ENCODE measurements at places on chromosomes 11 and 22. TPM values are rescaled to one million over a fixed set of nuclear protein-coding genes. Genes with fewer than 3 reads are reported as not detected.

Gene SULT4A1
- not detected for total RNA-seq

Gene PLXNB2
- total RNA-seq = 22.1 TPM

DNA sequence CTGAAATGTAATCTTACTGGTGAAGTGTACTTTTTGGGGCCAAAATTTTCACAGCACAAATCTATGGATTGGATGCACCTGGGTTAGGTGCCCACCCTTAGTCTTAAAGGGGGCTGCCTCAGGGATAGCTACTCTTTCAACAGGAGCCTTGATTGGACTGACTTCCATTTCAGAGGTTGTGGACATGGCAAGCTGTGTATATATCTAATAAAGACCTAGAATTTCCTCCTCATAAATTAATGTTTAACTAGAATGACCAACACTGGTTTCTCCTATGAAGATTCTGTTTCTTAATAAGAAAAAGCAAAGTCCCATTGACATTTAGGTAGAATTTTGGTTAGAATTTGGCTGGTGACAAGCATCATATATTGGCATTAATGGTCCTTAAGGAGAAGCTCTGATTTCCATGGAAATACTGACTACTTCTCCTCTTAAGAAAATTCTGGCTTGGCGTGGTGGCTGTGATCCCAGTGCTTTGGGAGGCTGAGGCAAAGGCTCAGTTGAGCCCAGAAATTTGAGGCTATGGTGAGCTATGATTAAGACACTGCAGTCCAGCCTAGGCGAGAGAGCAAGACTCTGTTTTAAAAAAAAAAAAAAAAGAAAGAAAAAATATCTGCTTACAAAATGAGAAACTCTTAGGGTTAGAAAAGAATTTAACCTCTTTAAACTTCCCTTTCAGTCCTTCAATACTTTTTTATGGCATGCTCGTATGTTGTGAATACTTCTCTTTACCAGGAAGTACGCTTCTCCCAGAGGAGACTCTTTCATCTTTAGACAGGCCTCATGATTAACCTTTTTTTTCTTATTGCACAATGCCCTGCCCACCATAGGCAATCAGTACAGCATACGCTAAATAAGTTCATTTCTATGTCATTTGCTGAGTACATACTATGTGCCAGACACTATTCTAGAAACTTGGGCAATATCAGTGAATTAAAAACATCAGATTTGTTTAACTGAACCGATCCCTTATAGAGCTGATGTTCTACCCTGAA is 77.2 kb downstream of the PRR5L start:
- no peak for DNase-seq
- no peaks in the 10 kb centered on the region for H3K36me3 ChIP-seq
- peaks cover 47% of the 10 kb centered on the region for H3K27me3 ChIP-seq
- H3K4me3 ChIP-seq = no peak overlapping the region
- no peak overlapping the region for H3K27ac ChIP-seq

- no peaks in the 10 kb centered on the region for H3K27me3 ChIP-seq
- H3K4me1 ChIP-seq = no peaks in the 10 kb centered on the region
- H3K4me3 ChIP-seq = no peak overlapping the region
These were observed 51.8 kb downstream of the ARFGAP3 start for GRCh38 chr22:42805016-42805997.

GRCh38 chr11:134995741-134996140 is 583.7 kb upstream of the B3GAT1 start:
- no peak overlapping the region for H3K27ac ChIP-seq
- no peaks in the 10 kb centered on the region for H3K4me1 ChIP-seq
- no peak for DNase-seq

DNA sequence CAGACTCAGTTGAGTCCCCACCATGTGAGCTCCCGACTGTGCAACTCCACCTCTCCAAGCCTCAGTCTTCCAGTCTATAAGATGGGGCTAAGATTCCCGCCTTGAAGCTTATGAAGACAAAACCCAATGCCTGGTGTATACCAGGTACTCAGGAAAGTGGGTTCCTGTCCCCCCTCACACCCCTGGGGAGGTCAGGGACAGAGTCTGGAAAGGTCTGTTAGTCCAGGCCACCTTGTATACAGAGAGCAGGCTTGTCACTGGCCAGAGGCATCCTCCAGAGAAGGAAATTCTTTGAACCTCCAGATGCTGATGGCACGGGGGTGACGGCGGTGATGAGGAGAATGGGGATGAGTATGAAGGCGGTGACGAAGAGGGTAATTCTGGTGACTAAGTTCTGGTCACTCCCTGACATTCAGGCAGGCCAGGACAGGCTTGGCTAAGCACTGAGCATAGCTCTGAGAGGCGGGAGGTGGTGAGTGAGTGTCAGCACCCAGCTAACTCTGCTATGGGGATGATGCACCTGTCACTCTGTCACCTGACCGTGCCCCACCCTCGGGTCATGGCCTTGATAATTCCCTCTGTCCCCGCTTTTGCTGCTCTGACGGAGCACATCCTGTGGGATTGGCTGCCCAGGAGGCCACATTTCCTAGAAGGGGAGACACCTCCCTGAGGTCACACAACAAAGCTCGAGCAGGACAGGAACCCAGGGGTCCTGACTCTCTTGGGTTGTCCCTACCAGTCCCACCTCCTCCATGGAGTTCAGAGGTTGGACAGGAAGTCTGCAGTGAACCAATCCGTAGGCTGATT is 30.9 kb upstream of the CSNK1E start:
- no peak for DNase-seq
- peaks cover 3% of the 10 kb centered on the region for H3K27me3 ChIP-seq
- no peaks in the 10 kb centered on the region for H3K36me3 ChIP-seq
- H3K27ac ChIP-seq = no peak overlapping the region

All from activated CD8-positive, alpha-beta T cell treated with anti-CD3 and anti-CD28 coated beads for 36 hours (primary cell).